ENCODE measurements at places on chromosomes 1 and 21.

- DNase-seq, result no peak
Measured at GRCh38 chr1:180221462-180221861, 8.6 kb upstream of the LHX4 start.

DNA sequence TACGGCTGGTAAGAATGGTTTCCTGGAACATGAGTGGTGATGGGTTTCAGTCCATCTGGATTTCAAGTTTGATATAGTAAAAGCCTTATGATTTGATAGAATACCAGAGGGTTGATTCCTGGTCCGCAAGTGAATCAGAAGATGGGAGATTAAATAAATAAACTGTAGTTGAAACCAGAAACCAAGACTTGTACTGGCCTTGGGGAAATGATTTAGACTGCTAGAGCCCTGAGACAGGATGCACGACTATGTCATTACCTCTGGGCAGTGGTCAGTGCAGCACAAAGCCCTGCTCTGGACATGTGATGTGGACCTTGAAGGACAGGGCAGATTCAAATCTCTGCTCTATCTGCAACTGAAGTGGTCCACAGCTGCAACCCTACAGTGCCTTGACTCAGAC is 15.6 kb upstream of the FMOD start:
- DNase-seq, result peak; percentile 32

- no peak for DNase-seq
Measured at GRCh38 chr1:81824759-81825158, 24.0 kb downstream of the ADGRL2 start.

GRCh38 chr21:32334980-32335531 is 36.4 kb downstream of the MRAP start:
- no peak for DNase-seq

DNA sequence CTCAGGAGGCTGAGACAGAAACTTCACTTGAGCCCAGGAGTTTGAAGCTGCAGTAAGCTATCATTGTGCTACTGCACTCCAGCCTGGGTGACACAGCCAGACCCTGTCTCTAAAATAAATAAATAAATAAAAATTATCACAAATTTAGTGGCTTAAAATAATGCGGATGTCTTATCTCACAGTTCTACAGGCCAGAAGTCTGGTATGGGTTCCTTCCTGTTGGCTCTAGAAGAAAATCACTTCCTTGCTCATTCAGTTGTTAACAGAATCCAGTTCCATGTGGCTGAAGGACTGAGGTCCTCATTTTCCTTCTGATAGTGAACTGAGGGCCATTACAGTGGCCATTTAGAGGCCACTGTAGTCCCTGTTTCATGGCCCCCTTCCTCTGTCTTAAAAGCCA is 94.6 kb upstream of the S1PR1 start:
- no peak for DNase-seq

DNA sequence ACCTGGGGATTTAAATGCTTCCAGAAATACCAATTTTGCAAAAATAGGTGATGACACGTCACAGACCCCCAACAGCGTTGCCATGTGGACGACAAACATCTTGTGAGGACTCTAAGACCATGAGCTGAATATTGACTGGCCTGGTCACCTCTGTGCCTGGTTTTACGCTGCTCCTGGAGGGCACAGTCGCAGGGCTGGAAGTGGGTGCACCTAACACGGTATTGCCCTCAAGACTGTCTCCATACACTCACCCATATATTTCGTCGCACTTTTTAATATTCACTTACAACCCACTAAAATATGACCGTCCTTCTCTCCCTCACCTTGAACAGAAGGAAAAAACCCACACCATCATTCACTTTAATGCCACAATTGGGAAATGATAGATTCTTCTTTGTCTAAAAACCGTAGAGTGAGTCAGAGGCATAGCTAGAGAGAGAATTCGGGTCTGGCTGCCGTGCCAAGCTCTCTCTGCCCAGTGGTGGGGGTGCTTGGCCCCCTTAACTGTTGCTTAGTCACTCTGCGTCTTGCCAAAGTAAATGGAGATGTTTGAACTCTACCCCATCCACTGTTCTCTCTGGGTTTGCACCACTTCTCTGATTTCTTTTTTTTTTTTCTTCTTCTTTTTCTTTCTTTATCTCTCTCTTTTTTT is 40.8 kb upstream of the UTS2 start:
- DNase-seq, result peak; percentile 90

DNA sequence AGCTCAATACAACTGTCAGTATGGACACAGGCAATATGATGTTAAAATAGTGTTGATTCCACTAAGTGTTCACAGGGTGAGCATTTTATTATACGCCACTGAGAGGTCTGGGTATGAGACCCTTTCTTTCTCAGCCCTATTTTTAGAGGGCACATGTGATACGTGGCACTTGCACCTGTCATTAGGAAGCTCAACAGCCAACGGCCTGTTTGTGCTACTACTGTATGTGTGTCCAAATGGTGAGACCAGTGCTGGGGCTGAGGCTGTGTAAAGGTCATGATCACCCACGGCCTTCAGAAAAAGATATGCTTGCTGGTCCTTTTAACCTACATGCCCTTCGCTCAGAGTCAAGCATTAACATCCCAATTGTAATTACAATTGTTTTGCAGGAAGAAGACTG is 176.2 kb downstream of the DUSP10 start:
- no peak for DNase-seq

GRCh38 chr1:87743256-87743655 is 414.6 kb downstream of the LMO4 start:
- peak; percentile 15 for DNase-seq

DNA sequence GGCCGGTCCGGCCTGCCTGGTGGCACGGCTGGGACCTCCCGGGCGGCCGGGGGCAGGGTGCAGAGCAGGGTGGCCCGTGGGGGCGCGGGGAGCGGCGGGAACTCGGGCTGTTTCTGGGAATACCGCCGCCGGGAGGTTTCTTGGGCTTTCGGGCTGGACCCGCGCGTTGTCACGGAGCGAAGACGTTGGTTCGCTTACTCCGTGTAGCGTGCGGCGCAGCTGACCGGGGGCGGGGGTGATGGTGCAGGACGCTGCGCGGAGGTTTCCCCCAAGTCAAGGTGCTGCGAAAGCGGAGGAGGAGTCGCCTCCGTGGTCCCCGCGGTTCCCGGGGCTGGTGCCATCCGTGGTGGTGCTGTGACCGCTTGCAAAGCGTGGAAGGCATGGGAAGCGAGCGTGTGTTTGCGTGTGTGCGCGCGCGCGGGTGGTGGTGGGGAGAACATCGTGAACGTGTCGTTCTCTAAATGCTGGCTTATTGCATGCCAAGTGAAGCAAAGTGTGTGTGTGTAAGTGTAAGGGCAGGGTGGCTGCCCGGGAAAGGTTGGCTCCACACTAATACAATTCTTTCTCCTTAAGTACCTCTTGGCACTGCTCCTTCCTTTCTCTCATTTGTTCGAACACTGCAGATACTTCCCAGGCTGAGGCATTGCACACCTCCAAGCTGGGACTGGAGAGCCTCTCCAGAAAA is 1.1 kb downstream of the RYR2 start:
- no peak for DNase-seq

DNA sequence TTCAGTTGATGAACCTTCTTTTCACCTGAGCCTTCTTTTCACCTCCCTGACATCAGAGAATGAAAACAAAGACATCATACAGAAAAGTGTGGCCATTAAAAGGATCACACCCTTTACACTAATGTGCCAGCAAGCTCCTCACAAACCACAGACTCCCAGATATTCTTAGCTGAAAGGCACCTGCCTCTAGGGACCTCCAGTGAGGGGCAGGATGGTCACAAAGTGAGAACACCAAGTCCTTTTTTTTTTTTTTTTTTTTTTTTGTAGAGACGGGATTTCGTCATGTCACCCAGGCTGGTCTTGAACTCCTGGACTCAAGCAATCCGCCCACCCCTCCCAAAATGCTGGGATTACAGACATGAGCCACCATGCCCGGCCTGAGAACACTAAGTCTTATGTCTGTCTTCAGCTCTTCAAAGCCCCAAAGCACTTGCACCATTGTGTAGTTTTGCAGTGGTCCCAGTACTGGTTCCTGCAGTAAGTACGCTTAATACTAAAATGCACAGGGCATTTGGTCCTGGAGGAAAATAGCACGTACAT is 58.2 kb upstream of the LBR start:
- DNase-seq, result no peak

DNA sequence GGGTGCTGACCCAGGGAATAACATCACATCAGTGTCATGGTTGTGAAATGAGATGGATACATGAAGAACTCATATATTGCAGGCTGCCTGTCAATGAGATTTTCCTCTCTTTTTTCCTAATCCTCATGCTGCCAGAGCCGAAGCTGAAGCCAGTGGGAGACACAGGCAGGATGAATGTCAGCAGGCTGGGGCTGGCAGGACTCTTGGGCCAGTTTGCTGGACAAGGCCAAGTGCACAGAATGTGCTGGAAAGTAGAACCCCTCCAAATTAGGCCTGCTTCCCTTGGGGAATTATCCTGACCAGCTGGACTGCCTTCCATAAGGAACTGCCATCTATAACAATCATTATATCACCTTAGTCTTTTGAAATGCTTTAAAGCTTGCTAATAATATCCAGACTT is 31.4 kb downstream of the SLC44A3 start:
- no peak for DNase-seq

- DNase-seq, result no peak
Measured at GRCh38 chr1:183593356-183593755, 3.1 kb upstream of the NCF2 start.

DNA sequence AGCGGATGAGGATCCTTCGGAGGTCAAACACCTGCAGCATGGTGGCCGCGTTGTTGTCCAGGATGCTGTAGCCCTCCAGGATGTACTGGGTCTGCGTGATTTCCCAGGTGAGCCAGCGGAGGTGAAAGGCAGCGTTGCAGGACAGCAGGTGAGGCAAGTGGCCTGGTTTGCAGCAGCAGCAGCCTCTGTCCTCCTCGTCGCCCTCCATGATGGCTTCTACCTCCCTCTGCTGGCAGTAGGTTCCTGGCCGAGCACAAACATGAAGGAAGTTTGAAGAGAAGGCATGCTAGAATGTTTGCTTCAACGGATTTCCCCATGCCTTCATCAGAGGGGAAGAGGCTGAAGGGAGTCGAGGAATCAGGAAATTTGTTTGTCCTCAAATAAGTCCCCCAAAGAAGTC is 74.7 kb downstream of the NTPCR start:
- peak; percentile 46 for DNase-seq

- DNase-seq, result no peak
Measured at GRCh38 chr1:27109103-27109822, 45.7 kb downstream of the SLC9A1 start.

- DNase-seq, result no peak
Measured at GRCh38 chr1:115890580-115890979, 49.7 kb upstream of the NHLH2 start.

DNA sequence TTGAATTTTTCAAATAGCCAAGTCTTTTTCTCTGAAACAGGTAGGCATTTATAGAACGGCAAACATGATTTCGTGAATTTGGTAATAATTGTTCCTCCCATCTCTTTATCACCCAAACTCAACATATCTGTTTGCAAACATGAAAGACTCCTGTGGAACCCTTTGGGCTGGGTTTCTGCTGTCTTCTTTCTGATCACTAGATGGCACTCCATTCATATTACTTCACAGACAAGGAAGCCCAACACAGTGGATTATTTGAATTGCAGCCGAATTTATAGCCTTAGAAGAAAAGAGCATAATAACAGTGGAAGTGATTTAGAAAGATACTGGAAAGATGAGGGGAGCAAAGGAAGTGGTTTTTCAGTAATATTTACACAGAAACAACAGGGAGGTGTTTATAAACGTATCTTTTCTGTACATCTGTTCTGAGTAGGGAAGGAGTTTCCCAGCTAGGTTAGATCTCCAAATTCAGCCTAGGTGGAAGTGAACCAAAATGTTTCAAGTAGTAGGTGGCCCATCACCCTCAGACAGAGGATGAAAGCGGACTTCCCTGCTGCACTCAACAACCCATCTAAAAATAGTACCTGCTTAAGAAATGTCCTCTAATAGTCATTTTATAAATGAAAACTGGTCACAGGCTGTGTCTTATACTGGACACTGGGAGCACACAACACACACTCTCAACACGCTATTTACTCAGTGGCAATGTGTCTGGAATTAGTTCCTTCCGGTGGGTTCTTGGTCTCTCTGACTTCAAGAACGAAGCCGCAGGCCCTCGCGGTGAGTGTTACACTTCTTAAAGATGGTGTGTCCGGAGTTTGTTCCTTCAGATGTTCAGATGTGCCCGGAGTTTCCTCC is 67.6 kb downstream of the MAP3K21 start:
- DNase-seq, result peak; percentile 66

- DNase-seq, result peak; percentile 49
Measured at GRCh38 chr1:8987881-8988617, 38.2 kb downstream of the SLC2A7 start.

- DNase-seq, result no peak
Measured at GRCh38 chr1:156386134-156386901, 17.3 kb downstream of the RHBG start.

DNA sequence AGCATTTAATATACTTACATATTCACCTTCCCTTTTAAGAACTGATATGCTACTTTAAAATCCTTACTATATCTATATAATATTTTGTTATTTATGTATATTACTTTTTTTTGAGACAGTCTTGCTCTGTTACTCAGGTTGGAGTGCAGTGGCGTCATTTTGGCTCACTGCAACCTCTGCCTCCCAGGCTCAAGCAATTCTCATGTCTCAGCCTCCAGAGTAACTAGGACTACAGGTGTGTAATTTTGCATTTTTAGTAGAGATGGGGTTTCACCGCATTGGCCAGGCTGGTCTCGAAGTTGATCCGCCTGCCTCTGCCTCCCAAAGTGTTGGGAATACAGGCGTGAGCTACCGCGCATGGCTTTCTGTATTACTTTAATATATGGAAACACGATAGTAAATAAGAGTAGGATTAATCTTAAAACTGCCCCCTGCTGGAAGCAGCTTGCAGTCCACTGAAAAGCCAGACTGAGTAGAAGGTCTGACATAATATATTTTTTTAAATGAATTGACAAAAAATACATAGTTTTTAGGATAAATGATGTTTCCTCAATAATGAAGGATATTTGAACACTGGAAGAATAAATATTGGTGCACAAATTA is 24.4 kb downstream of the RCAN3 start:
- no peak for DNase-seq

- DNase-seq, result peak; percentile 70
Measured at GRCh38 chr1:43372172-43372571, 4.4 kb upstream of the ELOVL1 start.

GRCh38 chr1:67044631-67045270 is 9.2 kb downstream of the SLC35D1 start:
- peak; percentile 21 for DNase-seq

GRCh38 chr21:41068496-41068895 is 99.5 kb upstream of the BACE2 start:
- no peak for DNase-seq

DNA sequence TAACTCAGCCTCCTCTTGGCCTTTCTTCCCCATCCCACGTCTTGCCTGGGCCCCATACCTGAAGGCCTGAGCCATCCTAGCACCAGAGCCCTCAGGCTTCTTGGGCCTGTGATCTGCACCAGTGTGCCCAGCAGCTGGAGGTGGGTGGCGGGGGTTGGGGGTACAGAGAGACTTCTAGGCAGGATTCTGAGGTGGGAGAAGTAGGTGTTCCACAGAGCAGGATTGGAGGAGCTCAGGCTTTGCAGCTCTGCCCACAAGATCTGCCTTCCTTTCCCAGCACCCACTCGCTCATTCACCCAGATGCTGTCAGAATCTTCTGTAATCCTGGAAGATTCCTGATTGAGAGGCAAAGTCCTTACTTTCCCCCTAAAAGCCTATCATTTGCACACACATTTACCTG is 10.0 kb upstream of the GJB5 start:
- no peak for DNase-seq

- DNase-seq, result no peak
Measured at GRCh38 chr1:243977094-243977493, 74.0 kb upstream of the ZBTB18 start.
